Activated CD4-positive, alpha-beta T cell treated with anti-CD3 and anti-CD28 coated beads, Interleukin-2, amount 50 U/mL, for 4 hours (primary cell): ENCODE measurements at places on chromosomes 1 and 21.
A peak's percentile ranks its signal among the peaks of the same experiment; 100 is the strongest.

- no peak for DNase-seq
Observed at GRCh38 chr1:59541891-59542290, 245.0 kb downstream of the FGGY start.

- DNase-seq = peak; percentile 73
Observed at GRCh38 chr1:154324669-154325582, at the start of gene ATP8B2. Gene ATP8B2 (plus strand): TSS chr1:154325525. CDS start chr1:154328142, 2,617 bp downstream.

GRCh38 chr1:17789926-17790325 lies 34.8 kb downstream of the ACTL8 start:
- DNase-seq = no peak

GRCh38 chr21:15521644-15522001 lies 208.2 kb upstream of the USP25 start:
- DNase-seq = no peak

DNA sequence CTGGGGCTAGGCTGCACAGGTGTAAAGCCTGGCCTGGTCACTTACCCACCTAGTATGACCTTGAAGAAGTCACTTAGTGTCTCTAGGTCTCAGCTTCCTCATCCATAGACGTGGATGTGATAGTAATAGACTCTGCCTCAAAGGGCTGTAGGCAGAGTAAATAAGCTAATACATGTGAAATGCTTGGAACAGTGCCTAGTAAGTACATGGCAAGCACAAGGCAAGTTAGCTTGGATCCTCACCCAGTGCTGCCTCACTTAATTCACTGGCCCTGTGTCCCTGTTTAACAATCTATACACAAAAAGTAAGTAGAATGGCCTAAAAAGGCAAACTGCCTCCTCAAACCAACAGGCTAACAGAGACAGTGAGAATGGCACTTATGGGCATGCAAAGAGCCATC lies 167.8 kb downstream of the PIGK start:
- DNase-seq = no peak

DNA sequence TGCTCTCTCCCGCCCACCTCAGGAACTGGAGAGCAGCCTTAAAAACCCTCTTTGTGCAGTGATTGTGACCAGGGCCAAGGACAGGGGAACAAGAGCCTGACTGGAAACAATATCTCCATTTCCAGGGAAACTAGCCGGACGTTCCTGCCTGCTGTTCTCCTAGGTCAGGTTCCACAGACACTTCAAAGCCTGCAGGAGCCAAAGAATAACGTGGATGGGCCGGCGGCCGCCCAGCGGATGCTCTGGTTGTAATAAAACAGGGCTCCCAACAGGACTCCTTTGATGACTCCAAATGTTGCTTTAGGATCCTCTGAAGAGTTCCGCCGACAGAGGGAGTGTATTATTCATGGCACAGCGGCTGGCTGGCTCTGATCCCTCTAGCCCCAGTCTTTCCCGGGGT lies 162.2 kb downstream of the PLXNA2 start:
- DNase-seq = no peak

DNA sequence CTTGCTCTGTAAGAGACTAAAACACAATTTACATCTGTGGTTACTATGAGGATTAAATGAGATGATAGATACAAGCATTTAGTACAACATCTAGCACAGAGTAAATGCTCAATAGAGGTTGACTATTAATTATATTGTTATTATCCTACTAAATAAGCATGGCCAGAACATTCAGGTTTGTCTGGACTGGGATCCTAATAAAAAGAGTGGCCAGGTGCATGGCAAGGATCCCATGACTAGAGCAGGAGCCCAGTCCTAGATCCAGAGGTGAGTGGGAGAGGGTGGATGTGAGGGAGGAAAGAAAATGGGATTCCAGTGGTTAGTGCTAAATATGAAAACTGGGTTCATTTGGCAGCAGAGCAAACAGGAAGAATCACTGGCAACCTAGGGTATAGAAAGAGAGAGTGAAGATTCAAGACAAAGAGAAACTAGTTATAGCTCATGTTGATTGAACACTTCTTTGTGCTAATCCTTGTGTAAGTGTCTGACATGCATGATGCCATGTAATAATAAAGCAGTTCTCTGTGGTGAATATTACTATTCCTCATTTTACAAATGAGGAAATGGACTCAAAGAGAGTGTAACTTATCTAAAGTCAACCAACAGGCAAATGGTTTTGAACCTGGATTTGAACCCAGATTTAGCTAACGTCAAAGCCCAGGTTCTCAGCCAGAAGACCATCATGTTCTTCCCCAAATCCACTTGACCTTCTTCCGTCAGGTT lies 71.1 kb upstream of the FGGY start:
- DNase-seq = no peak

DNA sequence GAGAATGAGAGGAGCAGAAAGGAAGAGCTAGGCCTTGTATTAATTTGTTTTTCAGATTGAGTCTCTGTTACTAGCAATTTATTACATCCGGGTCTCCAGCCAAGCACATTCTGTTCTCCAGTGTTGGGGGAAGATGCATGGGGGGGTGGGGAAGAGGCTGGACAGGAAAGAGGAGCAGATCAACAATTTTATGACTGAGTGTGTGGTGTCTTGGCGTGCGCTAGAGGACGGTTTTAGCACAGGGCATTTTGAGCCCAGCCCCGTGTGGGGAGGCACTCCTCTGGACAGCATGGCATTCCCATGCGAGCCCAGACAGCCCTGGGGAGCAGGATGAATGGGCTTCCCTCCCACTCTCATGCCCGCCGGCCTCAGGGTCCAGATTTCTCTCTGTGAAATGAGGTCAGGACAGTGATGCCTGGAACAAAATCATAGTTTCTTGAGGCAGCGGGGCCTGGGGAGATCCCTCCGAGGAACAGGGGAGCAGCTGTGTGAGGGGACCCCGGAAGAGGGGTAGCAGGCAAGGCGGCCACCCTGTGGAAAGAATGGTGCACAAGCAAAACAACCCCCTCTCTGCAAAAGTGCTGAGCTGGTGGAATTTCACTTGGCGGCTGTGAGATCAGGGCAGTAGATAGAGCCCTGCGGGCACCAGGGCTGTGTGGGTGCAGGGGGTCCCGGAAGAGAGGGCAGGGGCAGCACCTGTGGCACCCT lies 16.3 kb downstream of the SOX13 start:
- no peak for DNase-seq

- DNase-seq = no peak
Observed at GRCh38 chr1:48207131-48207530, 15.4 kb upstream of the SLC5A9 start.

GRCh38 chr21:41358193-41359166 lies 3.3 kb upstream of the MX2 start:
- DNase-seq = no peak

DNA sequence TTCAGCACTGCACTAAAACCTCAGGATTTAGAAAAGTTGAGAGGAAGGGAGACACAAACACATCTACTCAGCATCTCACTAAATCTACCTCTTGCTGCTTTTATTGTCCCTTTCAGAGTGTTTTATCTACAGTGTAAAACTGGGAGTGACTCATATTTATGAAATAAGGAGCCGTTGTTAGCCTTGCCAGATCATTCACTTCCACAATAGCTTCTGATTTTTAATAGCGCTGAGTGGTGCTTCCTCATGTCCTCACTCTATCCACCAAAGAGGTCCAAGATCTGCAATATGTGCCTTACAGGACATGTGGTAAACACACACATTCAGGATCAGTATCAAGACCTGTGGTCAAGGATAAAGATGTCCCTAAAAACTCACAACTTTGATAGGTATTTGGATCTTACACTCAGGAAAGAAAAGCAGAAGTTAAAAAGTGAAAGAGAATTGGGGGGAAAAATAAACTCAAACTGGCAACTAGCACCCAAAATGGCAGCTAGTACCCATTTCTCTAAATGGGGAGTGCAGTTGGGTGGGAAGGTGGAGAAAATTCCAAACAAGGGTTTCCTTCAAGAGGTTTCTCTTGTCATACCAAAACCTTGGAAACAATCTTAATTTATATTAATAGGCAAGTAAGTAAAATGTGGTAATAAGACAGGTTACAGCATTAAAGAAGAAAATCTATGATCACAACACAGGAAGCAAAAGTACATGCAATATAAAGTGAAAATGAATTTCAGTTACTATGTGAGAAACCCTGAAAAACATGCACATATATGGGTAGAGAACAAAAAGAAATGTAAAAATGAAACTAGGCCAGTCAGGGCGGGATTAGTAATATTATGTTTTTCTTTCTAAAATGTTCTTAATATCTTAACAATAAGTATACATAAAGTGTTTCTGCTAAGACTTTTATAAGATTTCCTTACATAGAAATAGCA lies 15.9 kb downstream of the DUSP10 start:
- DNase-seq = no peak

GRCh38 chr1:30597711-30598110 lies 125.7 kb downstream of the MATN1 start:
- DNase-seq = no peak

GRCh38 chr1:7702365-7702764 lies 68.7 kb upstream of the VAMP3 start:
- no peak for DNase-seq

DNA sequence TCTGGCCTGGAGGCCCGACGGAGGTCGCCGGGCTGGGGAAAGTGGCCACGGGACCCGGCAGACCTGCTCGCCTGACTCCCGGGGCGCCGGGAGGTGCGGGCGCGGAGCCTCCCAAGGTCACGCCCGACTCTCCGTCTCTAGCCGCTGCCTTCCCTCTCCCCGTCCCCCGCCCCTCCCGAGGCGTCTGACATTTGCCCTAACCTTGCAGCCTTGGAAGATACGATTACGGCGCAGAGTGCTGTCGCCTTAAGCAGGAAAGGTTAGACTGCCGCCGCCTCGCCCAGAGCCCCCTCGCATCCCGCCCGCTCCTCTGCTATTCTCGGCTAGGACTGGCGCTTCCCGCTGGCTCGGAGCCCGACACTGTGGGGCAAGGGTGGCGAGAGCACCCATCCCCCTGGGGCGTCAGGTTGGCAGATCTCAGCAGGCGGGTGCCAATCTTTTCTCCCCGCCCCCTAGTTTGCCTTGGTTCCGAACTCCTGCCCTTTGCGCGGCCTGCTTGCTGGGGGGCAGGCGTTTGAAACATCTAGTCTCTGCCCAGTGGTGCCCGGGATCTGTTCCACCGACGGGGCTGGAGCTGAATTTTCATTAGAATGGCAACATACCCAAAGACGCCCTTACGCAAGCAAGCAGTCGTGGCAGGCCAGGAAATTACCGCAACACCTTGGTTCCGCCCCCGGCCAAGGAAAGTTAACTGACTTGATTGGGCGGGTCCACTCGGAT lies 835 bp downstream of the PGM1 start:
- peak; percentile 75 for DNase-seq

- no peak for DNase-seq
Observed at GRCh38 chr21:41403966-41404365, 22.1 kb upstream of the MX1 start.

- DNase-seq = no peak
Observed at GRCh38 chr1:94713472-94714141, 106.5 kb upstream of the SLC44A3 start.

GRCh38 chr1:203085528-203086406 lies at the start of gene MYOG:
Gene MYOG (minus strand): TSS chr1:203086012. CDS start chr1:203085961, 51 bp downstream.
- no peak for DNase-seq

DNA sequence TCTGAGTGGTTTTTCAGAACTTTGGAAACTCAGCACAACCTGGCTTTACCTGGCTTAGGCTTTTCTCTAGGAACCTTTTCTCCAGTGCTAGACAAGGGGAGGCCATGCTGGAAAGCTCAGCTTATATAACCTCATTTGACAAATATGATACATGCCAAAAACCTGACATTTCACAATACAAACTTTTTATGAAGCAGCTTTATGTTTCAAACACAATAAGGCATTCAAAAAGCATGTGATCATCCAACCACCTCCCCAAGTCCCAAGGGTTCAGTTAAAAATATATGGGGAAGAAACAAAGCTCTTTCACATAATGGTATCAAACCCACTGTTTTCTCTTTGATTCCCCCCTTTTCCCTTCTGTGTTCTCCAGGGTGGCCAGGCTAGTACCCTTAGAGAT lies 63.7 kb downstream of the ZC3H11B start:
- no peak for DNase-seq

GRCh38 chr21:22474403-22474802 lies 1476.2 kb downstream of the NCAM2 start:
- no peak for DNase-seq

DNA sequence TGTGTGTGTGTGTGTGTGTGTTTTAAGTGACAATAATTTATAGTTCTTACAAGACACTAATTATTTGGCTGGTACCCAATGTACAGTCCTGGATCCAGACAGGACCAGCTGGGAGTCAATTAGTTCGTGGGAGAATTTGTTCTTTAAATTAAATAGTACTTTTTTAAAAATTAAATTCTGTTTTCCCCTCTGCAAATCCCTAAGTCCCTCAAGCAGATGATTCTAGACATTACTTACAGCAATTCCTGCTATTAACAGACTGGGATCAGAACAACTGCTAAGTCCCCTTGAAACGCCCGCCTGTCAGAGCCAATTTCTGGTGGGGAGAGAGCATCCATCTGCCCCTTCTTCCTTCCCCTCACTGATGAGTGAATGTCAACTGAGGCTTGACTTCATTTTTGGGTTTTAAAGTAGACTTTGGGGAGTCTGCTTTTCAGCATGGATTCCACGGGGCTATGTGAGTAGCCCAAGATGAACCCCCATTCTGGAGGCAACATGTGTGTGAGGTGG lies 83.9 kb downstream of the SMYD2 start:
- DNase-seq = no peak

- no peak for DNase-seq
Observed at GRCh38 chr1:6743189-6744101, 41.8 kb upstream of the CAMTA1 start.

DNA sequence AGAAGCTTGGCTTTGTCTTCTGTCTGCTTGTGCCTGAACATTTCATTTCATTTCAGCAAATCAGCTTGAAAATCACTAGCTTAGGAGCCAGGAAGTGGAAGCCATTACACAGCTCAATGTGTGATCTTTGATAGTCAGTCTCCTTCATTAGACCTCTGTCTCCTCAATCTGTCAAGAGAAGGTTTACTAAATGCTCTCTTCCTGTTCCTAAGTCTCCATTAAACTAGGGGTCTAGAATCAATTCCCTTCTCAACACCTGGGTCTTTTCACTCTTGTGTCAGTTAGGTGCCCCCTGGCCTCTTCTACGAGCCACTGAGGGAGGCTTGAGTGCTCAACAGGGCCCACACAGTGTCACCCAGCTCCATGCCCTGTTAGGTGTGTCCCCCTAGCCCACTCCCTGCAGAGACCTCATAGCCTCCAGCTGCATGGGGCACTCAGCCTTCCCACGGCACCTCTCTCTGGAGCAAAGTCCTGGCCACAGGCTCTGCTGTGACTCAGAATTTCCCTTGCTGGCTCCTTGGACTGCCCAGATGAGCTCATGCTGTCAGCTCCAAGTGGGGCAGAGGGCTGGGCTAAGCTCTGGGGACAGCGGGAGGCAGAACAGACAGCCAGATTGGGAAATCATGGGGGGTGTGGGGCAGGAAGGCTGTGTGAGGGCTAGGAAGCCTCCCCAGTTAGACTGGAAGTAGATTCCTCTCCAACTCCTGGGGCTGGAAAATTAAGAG lies 115.7 kb upstream of the IPO9 start:
- no peak for DNase-seq

GRCh38 chr21:28729887-28730286 lies 262.8 kb downstream of the LTN1 start:
- DNase-seq = no peak
